Stimulated activated CD4-positive, alpha-beta T cell treated with anti-CD3 and anti-CD28 coated beads, Interleukin-12 subunit alpha, Interleukin-12 subunit beta, amount 100 ng/mL, for 24 hours (primary cell): ENCODE measurements at places on chromosomes 7 and 10.
A peak's percentile ranks its signal among the peaks of the same experiment; 100 is the strongest.

DNA sequence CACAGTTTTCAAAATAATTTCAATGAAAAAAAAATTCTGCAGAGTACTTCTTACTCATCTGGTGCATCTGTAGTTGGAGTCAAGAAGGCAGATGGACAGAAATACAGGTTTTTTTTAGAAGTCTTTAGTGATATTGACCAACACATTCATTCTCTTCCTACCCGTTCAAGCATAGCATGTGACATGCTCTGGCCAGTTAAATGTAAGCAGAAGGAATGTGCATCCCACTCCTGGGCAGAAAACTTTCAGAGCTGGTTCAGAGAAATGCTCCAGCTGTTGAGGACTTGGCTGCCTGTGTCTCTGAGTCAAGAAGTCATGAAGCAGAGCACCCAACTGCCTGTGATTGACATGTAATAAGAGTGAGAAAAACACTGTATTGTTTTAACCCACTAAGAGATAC lies 665.3 kb upstream of the IGFBP3 start:
- DNase-seq: no peak

GRCh38 chr7:49639068-49639593 lies 134.3 kb upstream of the VWC2 start:
- no peak for DNase-seq

DNA sequence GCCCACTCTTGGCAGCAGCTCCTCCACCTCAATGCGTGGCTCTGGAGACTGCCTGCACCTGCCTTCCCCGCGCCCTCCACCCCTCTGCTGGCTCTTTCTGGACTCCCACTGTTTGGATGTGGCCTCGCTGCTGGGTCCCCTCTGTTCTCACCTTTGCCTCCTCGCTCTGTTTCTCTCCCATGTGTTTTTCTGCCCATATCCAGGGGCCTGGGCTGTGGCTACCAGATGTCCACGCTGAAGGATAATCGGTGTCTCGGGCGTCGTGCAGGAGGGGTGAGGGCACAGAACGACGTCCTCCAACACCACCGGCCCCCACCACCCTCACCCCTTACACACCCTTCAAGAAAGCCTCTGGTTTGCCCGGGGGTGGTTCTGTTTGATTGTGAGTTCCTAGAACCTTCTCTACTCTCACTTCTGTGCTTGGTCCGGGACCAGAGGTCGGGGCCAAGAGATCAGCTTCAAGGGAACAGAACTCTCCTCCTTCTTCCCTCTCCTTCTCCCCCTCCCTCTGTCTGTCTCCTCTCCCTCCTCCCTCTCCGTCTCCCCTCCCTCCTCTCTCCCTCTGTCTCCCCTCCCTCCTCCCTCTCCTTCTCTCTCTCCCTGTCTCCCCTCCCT lies 31.7 kb downstream of the AP5Z1 start:
- no peak for DNase-seq

DNA sequence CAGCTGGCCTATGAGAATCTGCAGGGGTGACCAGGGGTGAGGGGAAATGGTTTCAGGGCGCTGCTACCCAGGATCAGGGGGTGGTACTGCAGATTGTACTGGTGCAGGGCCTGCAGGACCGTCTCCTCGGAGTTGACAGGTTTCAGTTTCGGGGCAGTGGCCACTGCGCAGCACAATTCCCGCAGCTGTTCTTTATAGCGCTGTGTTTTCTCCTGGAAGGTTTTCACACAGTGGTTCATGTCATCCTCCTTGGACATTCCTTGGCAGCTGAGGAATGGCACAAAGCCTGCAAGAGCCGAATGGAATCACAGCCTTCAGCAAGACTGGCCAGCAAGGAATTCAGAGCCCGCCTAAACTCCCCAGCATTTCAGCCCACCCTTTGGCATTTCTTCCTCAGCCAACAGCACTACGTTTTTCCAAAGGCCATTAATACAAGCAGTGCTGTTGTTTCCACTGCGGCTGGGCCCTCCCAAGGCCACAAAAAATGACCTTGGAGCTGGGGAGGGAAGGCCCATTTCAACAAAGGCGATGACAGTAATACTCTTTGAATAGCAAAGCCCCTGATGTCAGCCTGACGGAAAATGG lies 44.9 kb downstream of the PNLIPRP2 start:
- no peak for DNase-seq

- no peak for DNase-seq
Observed at GRCh38 chr7:44162179-44162578, 21.0 kb upstream of the MYL7 start.

GRCh38 chr7:80967071-80967916 lies 48.4 kb upstream of the SEMA3C start:
- DNase-seq: no peak

GRCh38 chr7:157033483-157034473 lies 23.3 kb upstream of the MNX1 start:
- no peak for DNase-seq

DNA sequence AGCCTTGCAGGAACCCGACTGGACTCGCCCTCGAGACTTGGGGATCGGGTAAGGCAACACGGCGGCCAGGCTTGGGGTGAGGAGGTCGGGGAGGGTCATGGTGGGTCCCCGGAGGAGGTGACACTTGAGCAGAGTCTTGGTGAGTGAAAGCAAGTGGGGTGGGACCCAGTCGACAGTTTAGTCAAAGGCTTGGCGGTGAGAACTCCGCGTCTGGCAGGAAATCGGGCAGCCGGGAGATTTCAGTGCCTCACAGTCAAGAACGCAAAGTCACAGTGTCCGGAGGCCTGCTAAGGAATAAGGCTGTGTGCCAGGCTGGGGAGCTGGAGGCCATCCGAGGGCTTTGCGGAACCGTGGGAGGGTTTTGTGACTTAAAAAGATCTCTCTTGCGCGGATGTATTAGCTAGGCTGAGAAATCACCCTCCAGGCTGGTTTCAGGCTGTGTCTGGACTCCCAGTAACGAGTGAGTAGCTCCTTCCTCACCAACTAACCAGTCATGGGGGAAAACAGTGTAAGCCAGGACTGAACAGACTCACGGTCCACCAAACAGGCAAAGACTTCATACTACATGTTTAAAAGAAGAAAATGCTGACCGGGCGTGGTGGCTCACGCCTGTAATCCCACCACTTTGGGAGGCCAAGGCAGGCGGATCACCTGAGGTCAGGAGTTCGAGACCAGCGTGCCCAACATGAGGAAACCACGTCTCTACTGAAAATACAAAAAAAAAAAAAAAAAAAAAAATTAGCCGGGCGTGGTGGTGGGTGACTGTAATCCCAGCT lies 613 bp downstream of the AP5Z1 start:
- peak; percentile 11 for DNase-seq

GRCh38 chr10:116298586-116298985 lies 25.6 kb upstream of the GFRA1 start:
- no peak for DNase-seq

DNA sequence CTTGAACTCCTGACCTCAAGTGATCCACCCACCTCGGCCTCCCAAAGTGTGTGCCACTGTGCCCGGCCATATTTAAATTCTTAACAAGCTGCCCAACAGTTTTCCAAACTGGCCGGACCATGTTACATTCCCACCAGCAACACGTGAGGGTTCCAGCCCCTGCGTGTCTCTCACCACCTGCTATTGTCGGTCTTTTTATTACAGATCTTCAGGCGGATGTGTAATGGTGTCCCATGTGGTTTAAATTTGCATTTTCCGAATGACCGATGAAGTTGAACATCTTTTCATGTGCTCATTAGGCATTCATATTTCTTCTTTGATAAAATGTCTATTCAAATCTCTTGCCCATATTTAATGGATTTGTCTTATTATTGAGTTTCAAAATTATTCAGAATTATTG lies 11.5 kb downstream of the ELFN1 start:
- no peak for DNase-seq

DNA sequence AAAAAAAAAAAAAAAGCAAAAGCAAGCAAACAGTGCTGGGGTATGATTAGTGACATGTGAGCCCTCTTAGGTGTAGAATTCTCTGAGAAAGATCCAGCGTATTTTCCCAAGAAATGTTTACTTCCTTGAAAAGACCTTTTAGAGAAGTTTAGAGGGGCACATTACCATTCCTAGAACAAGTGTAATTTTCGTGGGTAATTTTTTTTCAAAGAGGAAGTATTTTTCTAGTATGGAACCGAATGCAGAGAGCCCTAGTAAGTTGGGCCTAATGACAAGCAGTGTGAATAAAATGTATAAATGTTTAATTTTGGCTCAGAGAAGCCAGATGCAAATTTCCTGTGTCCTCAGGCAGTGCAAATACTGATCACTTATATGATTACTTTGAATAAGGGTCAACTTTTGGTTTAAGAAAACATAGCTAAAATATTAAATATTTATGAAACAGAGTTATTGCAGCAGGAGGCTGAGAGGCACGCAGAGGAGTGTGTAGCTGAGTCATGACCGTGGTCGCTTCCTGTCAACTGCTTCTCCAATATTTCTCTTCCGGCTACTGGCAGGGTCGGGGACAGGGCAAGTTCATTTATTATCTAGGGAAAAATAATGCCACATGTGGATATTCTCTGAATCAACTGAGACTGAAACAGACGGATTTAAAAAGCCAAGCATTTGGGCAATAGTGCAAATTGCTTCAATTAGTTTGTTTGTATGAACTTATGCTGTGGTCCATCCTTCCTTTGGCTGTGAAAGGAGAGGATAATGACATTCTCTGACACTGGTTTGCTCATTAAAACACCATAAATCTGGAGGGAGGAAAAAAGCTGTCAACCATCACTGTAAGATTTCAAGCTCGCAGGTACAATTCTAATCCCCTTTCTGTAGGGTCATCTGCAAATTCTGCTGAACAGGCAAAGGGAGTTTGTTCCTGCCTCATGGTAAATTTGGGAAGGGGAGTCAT lies 495.2 kb downstream of the GLRX3 start:
- DNase-seq: no peak

DNA sequence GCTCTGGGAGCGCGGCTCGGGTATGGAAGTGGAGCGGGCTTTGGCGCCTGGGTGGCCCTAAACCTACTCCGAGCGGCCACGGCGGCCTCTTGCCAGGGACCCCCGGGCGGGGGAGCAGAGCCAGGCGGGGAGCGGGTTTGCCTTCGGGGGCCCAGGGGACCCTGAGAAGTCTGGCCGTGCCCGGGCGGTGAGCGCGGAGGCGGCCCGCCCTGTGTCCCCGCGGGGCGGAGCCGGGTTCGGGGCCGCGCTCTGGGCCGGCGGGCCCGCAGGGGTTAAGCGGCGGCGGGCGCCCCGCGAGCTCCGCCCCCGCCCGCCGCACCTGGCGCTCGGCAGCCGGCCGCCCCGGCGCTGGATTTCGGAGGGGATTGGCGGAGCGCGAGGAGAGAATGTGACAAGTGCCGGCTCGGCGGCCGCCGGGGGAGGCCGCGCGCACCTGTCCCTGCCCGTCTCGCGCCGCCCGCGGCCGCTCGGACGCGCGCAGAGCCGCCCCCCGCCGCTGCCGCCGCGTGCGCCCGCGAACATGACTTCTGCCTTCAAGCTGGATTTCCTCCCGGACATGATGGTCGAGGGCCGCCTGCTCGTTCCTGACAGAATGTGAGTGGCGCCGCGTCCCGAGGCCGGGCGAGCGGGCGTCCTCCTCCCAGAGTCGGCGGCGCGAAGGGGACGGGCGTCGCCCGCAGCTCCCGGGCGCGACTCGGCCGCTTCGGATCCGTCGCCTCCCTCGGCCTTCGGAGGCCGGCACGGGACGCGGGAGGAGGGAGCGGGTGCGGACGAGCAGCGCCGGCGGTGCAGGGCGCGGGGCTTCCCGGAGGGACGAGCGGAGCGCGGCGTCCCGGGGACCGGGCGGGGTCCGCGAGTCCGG lies at the start of gene CELF2:
Gene CELF2 (plus strand): TSS at position 303 of the 862 bp plus-strand sequence. CDS start 218 bp downstream, at position 521.
- DNase-seq: peak; percentile 46
